ENCODE measurements at places on chromosomes 1 and 21.
A peak's percentile ranks its signal among the peaks of the same experiment; 100 is the strongest.

GRCh38 chr1:18326211-18326897 is 154.4 kb upstream of the KLHDC7A start:
- no peak for DNase-seq

GRCh38 chr1:74771913-74772515 is 39.1 kb downstream of the TYW3 start:
- DNase-seq: peak; percentile 40

DNA sequence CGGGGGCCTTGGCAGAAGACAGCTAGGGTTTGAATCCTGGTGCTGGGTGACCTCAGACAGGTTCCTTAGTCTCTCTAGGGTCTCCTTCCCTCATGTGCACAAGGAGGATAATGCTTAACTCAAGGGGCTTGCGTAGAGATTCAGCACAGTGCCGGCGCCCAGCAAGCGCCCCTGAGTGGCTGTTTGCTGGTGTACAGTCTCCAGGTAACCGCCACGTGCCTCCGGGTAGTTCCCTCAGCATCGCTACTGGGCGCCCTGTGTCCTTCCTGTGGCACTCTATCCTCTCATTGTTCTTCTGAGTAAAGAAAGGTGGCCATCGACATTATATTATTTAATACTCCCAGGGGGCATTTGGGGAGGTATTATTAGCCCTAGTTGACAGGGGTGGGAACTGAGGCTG is 80.9 kb downstream of the NENF start:
- no peak for DNase-seq

DNA sequence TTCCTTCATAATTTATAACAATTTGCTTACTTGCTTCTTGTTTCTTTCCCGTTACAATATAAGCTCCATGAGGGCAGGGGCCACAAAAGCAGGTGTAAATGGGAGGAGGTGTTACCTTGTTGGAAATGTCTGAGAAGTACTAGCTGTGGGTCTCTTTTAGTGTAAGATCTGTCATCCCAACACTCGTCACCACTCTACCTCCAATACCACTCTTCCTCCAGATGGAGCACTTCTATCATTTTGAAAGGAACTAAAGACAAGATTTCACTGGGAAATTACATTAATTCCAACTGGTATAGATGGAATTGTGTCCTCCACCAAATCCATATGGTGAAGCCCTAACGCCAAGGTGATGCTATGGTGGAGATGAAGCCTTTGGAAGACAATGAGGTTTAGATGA is 53.0 kb upstream of the CPLANE2 start:
- DNase-seq: no peak

DNA sequence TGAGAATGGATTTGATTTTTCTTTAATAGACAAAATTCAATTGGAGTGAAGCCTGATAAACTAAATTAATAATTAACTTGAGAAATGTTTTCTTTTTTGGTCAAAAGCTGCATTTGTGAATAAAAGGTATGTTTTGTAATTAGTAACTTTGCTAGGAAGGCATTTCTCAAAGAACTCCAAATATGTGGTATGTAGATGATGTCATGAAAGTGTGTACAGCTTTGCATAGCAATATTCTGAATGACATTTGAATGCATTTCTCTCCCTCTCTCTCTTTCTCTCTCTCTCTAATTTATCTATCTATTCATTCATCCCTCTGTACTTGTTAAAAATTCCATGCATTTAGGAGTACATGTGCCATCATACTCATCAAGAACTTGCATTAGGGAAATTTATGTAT is 109.1 kb upstream of the ADAMTS5 start:
- no peak for DNase-seq

DNA sequence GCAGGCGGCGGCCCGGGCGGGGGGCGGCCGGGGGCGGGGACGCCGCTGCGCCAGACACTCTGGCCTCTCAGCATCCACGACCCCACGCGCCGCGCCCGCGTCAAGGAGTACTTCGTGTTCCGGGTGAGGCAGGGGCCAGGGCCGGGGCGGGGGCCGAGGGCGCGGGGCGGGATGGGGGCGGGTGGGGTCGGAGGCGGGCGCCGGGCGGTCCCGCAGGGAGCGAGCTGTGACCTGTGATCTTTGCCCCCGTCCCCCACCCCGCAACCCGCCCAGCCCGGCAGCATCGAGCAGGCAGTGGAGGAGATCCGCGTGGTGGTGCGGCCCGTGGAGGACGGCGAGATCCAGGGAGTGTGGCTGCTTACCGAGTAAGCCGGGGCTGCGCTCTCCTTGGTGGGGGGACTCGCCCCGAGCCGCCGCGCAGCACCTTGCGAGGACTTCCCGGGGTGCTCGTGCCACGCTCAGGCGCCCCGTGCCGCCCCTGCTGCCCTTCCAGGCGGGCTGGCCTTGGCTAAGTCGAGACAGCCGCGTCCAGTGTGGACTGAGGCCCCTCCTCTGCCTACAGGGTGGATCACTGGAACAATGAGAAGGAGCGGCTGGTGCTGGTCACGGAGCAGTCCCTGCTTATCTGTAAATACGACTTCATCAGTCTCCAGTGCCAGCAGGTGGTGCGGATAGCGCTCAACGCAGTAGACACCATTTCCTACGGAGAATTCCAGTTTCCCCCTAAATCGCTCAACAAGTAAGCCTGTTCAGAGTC is 514 bp downstream of the TPRG1L start:
- no peak for DNase-seq

DNA sequence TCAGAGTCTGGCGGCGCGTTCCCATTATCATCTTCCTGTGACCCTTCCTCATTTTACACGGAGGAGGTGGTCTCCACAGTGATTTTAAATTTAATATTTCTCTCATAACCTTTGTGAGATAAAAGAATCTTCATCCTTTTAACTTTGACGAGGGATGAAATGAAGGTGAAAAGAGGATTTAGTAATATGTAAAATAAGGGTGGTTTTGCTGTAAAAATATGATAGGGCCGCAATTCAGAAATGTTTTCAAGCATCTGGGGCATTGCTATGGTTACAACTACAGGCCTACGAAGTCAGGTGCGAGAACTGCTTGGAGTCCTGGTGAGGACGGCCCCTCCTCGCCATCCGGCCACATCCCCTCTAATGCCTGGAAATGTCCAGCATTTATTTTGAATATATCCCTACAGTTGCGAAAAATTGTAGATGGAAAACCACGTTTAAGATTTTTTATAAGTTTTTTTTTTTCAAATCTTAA is 422 bp upstream of the RSBN1 start:
- no peak for DNase-seq

DNA sequence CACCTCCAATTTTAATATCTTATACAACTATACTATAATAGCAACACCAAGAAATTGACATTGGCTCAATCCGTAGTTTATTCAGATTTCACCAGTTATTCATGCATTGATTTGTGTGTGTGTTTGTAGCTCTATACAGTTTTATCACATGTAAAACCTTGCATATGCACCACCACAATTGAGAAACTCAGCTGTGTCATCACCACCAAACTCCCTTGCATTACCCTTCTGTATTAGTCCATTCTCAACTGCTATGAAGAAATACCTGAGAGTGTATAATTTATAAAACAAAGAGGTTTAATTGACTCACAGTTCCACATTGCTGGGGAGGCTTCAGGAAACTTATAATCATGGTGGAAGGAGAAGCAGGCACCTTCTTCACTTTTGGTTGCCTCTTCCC is 162.1 kb downstream of the PATJ start:
- no peak for DNase-seq

DNA sequence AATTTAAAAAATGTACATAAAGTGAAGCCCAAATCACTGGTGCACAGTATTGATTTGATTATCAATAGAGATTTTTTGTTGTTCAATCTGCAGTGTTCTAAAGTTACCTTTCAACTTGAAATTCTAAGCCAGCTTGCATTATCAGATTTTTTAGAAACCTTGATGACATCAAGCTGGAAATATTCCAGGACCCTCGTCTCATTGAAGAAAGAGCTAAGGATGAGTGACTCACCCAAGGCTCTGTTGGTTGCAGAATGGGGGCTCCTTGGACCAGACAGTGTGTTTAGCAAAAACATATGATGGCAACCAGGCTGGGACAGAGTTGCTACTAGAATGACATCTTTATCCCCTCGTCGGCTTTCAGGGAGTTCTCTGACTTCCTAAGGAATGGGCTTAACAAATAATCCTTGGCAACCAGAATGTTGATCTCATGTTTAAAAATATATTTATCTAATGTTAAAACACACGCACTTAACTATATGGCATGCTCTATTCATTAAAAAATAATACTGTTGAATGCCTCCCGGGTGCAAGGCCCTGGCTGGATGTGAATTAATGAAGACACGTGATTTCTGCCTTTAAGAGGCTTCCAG is 79.7 kb downstream of the RUNX3 start:
- DNase-seq: no peak

DNA sequence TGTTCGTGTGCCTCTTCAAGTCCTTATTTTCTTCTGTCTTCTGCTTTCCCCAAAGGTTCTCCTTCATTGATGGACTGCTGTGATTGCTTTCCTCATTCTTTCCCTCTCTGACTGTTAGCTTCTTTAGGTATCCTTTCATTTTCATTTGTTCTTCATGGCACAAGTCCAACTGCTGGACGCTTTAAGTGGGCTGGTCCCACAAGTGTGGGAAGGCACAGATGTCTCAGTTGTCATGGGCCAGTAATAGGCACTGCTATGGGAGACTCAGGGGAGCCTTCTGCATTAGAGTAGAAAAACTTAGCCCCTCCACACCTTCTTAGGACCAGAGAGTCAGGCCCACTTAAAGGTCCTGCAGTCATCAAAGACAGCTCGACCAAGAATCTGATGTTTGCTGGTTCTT is 122.3 kb upstream of the C1orf105 start:
- no peak for DNase-seq

GRCh38 chr1:184014271-184014670 is 23.3 kb downstream of the COLGALT2 start:
- DNase-seq: no peak

GRCh38 chr1:116879478-116880133 is 30.1 kb upstream of the PTGFRN start:
- DNase-seq: no peak

DNA sequence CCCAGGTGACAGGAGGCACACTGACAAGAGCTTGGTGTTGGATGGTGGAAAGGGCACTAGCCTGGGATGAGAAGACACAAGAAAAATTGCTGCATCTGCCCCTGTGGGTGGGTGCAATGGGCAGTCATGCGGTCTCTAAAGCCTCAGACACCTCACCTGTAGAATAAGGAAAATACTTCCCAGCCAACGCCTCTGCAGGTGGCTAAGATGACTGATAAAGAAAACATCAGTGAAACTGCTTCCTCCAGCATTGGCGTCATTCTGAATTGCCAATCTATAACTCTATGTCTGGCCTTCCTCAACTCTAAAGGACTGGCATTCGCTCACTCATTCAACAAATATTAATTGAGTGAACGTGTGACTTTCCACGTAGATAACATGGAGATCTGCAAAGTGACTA is 100.4 kb upstream of the F3 start:
- no peak for DNase-seq
